Activated naive CD4-positive, alpha-beta T cell treated with anti-CD3 and anti-CD28 coated beads for 36 hours (primary cell): ENCODE measurements at places on chromosomes 2 and 18.

GRCh38 chr2:99398303-99398702, 61.1 kb downstream of the EIF5B start:
- DNase-seq = no peak

DNA sequence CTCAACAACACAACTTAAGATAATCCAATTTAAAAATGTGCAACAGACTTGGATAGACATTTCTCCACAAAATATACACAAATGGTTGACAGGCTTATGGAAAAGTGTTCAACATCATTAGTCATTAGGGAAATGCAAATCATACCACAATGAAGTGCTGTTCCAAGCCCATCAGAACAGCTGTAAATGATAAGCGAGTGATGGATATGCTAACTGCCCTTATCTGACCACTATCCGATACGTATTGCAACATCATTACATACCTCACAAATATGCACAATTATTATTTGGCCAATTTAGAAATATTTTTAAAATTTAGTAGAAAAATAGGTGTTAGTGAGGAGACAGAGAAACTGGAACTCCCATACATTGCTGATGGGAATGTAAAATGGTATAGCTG, 62.2 kb downstream of the PPP4R1 start:
- DNase-seq = no peak

DNA sequence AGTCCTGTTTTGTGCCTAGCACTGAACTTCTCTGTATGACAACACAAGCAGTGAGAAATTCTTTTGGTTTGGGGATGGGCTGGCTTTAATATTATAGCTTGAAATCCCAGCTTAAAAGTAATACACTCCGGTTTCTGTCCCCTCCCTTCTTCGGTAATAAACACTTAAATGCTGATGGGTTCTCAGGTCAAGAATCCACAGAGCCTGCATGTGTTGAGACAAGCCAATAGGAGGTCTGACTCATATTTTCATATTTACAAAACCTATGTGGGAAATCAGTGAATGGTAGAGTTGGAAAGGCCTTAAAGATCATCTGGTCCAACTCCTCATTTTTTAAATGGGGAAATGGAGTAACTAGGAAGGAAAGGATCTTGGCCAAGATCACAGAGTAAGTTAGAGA, 47.5 kb downstream of the VSNL1 start:
- no peak for DNase-seq

DNA sequence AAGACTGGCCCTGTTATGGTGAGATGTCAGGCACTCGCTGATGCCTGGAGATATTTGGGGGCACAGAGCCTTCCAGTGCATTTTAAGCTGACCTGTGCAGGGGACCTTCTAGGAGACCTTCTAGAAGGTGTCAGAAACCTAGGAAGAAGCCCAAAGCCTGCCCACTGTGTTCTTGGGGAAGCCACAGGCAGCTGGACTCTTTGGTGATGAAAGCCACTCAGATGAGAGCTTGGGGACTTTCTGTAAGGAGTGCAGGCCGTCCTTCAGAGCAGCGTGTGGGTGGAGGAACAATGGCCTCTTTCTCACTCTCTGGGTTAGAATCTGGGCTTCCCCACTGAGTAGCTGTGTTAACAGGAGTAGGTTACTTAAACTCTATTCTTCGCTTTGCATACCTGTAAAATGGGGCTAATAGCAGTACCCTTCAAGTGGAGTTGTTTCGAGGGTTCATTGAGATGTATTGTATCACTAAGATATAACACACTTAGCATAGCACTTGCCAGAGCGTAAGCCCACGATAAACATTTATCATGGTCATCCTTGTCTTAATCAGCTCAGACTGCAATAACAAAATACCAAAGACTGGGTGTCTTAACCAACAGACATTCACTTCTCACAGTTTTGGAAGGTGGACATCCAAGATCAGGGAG, 322.3 kb upstream of the EPAS1 start:
- DNase-seq = no peak

- DNase-seq = no peak
Measured at GRCh38 chr2:51424418-51424817, 392.5 kb upstream of the NRXN1 start.

- DNase-seq = no peak
Measured at GRCh38 chr18:10064267-10064666, 150.5 kb downstream of the VAPA start.

DNA sequence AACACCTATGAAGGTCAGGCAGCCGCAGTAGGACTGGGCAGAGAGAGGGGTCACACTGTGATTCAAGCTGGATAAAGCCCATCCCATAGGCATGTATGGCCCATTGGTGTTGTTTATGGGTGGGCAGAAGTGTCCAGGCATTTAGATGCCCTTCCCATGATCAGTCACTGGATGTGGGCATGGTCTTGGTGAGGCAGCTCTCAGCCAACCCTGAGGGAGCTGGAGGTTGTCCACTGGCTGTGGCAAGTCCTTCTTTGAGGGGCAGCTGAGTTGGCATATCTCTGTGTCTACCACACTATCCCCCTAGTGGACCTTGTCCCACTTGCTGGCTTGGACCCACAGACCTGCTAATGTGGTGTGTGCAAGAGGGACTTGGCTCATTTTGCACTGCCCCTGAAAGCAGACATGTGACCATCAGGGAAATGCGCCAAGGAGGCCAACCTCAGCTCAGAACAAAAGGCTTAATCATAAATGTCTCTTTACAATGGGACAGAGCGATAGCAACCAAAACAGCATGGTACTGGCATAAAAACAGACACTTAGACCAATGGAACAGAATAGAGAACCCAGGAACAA, 82.0 kb downstream of the TMEM17 start:
- DNase-seq = no peak

GRCh38 chr18:34796035-34796657, 86.0 kb downstream of the DTNA start:
- no peak for DNase-seq

GRCh38 chr2:242034996-242035814, 165.7 kb downstream of the RTP5 start:
- peak; percentile 1 for DNase-seq

GRCh38 chr18:21205695-21206094, 36.3 kb upstream of the GREB1L start:
- no peak for DNase-seq

DNA sequence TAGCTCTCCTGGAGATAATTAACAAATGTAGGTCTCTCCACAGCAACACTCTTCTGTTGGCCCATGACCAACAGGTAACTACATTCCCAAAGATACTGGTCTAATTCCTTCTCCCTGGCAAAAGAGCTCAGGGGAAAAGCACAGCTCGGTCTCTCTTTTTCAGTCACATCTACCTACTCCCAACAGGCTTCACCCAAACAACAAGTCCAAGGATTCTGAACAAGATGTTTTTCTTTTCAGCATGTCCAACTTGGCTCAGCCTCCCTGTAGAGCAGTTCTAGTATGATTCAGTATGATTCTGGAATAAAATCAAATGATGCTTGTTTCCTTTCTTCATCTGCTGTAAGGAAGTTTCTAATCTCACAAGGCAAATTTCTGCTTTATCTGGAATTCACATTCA, 1704.8 kb upstream of the PIK3C3 start:
- no peak for DNase-seq

GRCh38 chr2:98502556-98503335, 58.1 kb downstream of the INPP4A start:
- no peak for DNase-seq

DNA sequence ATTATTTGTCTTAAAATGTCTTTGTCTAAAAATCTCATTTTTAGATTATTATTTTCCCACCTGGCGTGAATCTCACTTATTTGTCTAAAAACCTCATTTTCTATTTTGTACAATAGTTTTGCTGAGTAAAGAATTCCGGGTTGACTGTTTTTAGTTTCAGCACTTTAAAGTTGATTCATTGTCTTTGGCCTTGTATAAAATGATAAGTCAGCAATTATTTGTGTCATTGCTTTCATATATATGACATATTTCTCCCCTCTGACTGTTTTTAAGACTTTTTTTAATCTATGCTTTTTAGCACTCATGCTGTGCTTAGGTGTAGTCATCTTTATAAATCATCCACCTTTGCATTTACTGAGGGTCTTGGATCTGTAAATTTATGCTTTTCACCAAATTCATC, 92.1 kb upstream of the DOK6 start:
- no peak for DNase-seq

DNA sequence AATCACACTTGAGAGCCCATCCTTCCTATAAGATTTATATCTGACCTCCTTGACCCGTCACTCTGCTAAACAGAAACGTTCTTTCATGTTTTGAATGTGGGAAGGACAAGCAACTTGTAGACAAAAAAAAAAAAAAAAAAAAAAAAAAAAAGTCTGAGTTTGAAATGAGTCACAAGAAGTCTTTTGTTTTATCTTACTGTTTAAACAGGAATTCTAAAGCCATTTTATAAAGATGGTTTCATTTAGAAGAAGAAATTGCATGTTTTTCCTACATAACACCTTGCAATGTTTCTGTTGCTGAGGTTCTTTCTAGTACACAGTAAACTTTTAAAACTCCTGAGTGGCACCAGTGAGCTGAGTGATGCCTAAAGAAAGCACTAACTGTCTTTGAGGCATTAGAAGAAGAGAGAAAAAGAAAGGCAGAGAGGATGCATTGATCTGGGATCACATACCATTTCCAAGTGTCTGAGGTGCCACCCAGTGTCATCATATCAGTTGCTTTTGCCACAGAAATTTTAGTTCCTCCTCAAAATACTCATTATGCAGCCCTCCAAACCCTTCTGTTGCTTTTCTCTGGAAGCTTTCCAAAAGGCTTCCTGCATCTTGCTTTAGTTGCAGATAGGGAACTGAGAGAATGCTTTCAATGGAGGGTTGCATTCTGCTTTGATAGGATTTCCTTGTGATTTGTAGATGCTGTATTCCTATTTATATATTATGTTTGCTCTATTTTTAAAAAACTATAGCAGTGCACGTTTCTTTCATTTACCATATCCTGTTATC, 69.1 kb downstream of the ACVR2A start:
- no peak for DNase-seq

DNA sequence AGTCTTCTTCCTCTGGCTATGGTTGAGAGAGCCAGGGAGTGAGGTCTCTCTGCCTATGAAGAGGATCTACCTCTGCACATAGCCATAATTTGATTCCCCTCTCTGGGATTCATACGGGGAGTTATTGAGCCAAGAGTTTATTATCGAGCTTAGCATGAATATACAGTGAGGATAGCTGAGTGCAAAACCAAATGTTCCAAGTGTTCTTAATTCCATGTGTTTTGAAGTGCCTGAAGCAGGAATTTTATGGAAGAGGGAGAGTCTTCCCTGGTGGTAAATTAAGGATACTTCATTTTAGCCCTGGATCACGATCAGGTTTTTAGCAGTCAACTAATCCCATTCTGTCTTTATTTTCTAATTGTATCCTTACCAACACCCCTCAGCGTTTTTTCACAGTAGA, 270.6 kb downstream of the C1D start:
- DNase-seq = no peak

DNA sequence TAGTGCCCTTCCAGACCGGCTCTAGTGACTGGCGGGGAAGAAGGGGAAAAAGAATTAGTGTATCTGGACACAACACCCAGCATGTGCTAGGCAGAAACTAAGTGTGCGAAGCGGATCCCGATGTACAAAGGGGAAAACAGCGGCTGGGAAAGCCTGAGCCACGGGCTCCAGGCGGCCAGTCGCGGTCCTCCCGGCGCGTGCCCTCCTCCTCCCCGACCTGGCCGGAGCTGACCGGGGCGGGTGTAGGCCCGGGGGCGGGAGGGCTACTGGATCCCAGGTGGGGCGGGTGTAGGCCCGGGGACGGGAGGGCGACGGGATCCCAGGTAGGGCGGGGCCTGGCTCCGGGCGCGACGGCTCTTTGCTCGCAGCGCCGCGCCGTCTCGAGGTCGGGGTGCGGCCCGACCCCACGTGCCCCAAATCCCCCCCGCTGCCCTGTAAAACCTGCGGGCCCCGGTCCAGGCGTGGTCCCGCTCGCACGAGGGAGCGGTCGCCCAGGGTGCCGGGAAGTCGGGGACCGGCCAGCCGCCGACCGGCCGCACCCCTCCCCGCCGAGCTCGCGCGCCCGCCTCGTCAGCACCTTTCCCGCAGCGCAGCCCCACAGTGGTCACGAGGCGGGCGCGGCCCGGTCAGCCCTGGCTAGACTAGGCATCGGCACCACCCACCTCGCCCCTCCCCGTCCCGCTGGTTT, 48.8 kb downstream of the C2orf42 start:
- DNase-seq = peak; percentile 31

GRCh38 chr18:35139517-35139916, 98.3 kb downstream of the MAPRE2 start:
- no peak for DNase-seq

GRCh38 chr2:184032983-184033382, 565.3 kb upstream of the ZNF804A start:
- no peak for DNase-seq
